ENCODE measurements at places on chromosomes 7 and 10. TPM values are rescaled to one million over a fixed set of nuclear protein-coding genes. Genes with fewer than 3 reads are reported as not detected.

GRCh38 chr10:725786-726185 is 36.3 kb upstream of the DIP2C start:
- DNase-seq, result peak; percentile 47

DNA sequence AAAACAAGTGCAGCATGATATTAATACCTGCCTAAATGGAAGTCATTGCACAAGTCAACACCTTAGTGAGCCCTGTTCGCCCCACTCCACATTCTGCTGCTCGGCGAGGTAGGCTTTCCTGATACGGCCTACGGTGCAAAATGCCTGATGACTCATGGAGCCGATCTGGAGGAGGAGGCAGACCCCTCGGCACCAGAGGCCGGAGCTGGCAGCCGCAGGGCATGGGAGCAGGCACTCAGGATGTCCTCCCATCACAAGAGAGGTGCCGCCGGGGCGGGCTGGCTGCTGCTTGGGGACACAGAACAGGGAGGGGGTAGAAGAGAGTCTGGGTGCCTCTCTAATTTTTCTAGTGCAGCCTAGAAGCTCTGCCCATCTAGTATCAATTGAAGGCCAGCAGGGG is 418.5 kb upstream of the MGMT start:
- DNase-seq, result no peak

SLC26A3 gene
- not detected for total RNA-seq

- peak; percentile 38 for DNase-seq
Observed at GRCh38 chr10:113094114-113094486, 144.1 kb downstream of the TCF7L2 start.

GRCh38 chr7:1800902-1801301 is 130.8 kb downstream of the ELFN1 start:
- DNase-seq, result no peak

- DNase-seq, result no peak
Observed at GRCh38 chr7:99006739-99007424, 128.6 kb downstream of the TRRAP start.
